Placental pericyte (primary cell): ENCODE measurements at places on chromosomes 16 and 17. TPM values are rescaled to one million over a fixed set of nuclear protein-coding genes. Genes with fewer than 3 reads are reported as not detected.

The HSD17B1 gene
- 6.8 and 8.4 TPM in 2 replicates for total RNA-seq

The MYH8 gene
- total RNA-seq = not detected in 2 replicates

The CXCL16 gene
- 0.57 and 3.1 TPM in 2 replicates for total RNA-seq

The RND2 gene
- total RNA-seq = under 0.01 and 0.88 TPM in 2 replicates

The IRF8 gene
- total RNA-seq = 0.22 and 0.29 TPM in 2 replicates

The PRDM7 gene
- total RNA-seq = not detected in 2 replicates

The MT4 gene
- not detected in 2 replicates for total RNA-seq

The KRTAP4-1 gene
- not detected in 2 replicates for total RNA-seq

The UTS2R gene
- not detected in 2 replicates for total RNA-seq

The NOXO1 gene
- total RNA-seq = 0.44 TPM in 1 of 2 replicates, not detected in the other

The C17orf107 gene
- total RNA-seq = 0.57 and 6.1 TPM in 2 replicates

The ZNF385C gene
- not detected in 2 replicates for total RNA-seq

The DNAI2 gene
- total RNA-seq = not detected in 2 replicates

The TBC1D3E gene
- total RNA-seq = not detected in 2 replicates
